NCI-H226 (cell line): ENCODE measurements at places on chromosomes 11 and 22.

- DNase-seq, result no peak
Observed at GRCh38 chr11:125162743-125163142, 1.8 kb upstream of the PKNOX2 start.

DNA sequence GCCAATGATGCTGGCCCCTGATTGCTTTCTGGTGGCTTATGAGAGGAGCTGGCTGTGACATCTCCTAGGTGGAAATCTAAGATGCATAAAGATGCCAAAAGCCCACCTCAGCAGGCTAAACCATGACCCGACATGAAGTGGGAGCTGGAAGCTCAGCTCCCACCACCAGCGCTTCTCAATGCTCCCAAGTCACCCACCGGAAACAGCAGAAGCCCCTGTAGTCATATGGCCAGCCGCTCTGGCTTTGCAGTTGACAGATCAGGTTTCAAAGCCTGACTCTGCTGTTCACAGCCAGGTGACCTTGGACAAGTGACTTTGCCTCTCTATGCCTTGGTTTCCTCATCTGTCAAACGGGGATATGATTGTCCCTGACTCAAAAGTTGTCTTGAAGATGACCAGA, 29.1 kb upstream of the ANO1 start:
- DNase-seq, result no peak

DNA sequence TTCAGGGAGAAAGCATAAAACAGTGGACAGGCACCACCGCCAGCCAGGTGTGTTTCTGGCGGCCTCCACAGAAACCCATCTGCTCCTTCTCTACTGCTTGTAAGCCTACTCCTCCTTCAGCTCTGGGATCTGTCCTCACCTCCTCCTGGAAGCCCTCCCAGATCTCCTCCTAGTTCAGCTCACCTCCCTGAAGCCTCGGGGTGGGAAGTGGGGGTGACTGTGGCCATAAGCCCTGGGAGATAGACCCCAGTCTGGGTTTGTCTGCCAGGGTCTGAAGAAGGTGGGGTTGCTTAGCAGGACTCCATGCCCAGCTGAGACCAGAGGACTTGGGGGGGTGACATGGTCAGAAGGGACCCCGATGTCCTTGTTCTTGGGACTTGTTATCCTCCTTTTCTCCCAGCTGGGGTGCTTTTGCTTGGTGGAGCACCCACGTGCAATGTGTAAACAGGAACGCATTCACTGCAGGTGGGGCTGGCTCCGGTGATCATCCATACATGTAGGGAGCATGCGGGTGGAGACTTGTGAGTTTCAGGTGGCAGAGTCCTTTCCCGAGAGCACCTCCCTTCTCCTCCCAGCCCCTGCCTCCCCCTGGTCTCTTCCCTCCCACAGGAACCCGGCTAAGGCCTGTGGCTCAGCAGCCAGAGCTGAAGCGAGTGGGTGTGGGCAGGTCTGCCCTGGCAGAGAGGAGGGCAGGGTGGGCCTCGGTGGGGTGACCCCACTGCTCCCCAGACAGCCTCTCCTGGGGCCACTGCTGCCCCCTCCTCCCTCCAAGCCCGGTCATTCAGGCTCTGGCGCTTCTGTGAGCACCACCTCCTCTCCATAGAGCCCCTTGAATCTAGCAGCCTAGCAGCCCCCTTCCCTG, 25.9 kb downstream of the MRGPRG start:
- DNase-seq, result no peak

- DNase-seq, result no peak
Observed at GRCh38 chr22:17192186-17192585, 27.0 kb downstream of the ADA2 start.

- peak; percentile 20 for DNase-seq
Observed at GRCh38 chr11:85884581-85885021, 29.4 kb downstream of the CCDC83 start.

GRCh38 chr11:10390375-10390774, 64.7 kb upstream of the AMPD3 start:
- no peak for DNase-seq

DNA sequence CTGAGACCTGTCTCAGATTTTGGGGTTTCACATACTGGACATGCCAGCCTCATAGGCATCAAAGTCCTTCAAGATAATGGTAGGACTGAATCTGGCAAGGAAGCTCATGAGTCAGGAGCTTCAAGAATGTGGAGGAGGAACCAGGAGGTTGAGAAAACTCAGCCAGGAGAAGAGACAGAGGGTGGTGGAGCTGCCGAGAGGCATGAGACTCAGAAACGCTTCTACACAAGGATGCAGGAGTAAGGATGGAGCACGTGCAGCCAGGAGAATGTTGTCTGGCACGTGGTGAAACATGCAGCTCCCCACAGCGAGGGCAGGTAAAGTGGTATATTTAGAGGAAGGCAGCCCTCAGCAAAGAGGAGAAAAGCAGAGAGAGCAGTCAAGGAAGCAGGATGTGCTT, 148.7 kb upstream of the ISX start:
- no peak for DNase-seq

- DNase-seq, result peak; percentile 91
Observed at GRCh38 chr11:28767574-28767973, 659.4 kb downstream of the METTL15 start.

DNA sequence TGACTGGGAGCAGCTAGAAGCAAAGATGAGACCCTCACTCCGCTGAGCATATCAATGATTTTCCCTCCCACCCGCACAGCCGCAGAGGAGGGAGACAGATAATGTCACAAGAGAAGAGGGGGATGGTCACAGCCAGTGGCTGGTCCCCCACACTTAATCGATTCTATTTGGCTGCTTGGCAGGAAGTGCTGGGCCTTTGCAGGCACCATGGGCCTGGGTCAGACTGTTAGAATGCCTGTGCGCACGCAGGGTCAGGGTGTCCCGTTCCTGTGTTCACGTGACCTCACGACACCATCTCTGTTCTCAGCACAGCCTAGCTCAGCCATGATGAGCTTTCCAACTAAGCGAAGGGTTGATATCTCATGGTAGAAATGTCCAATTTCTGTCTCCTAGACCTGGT, 107.0 kb downstream of the MYO18B start:
- no peak for DNase-seq

DNA sequence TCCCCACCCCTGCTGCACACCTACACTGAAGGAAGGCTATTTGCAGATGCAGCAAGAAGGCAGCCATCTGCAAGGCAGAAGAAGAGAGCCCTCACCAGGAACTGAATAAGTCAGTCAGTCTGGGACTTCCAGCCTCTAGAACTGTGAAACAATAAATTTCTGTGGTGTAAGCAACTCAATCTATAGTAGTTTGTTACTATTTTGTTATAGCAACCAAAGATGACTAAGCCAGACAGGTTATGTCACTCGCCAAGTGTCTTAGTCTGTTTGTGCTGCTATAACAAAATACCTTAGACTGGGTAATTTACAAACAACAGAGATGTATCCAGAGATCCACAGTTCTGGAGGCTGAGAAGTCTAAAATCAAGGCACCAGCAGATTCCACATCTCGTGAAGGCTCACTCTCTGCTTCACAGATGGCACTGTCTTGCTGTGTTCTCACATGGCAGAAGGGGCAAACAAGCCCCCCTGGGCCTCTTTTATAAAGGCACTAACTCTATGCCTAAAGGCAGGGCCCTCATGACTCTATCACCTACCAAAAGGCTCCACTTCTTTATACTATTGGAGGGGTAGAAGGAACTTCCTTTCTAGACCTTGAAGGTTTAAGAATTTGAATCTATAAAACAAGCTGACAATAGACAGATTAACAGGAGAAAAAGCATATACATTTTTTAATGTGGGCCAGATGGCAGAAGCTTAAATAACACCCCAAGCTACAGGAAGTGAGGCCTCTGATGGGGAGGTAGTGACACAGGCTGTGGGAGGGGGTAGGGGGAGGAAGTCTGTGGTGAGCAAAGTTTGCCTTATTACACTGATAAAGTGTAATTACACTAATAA, 12.3 kb downstream of the APOL6 start:
- DNase-seq, result no peak

GRCh38 chr11:1356007-1356435, 33.7 kb upstream of the BRSK2 start:
- DNase-seq, result peak; percentile 25

DNA sequence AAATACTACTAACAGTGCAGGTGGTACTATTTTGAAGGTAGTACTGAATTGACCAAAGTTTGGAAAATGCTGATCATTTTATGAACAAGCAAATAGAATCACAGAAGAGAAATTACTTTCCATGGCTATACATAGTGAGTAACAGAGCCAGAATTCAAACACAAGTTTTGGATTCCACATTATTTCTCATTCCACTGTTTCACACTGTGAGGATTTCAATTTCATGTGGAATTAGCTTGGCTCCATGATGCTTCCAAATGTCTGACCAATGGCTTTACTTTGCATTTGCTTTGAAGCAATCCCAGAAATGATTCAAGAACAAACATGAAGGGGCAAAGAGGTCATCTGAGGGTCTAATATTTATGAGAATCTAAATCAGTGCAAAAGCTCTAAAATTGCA, 98.1 kb downstream of the BBOX1 start:
- no peak for DNase-seq

GRCh38 chr11:58060535-58060934, 29.8 kb downstream of the OR6Q1 start:
- DNase-seq, result no peak

DNA sequence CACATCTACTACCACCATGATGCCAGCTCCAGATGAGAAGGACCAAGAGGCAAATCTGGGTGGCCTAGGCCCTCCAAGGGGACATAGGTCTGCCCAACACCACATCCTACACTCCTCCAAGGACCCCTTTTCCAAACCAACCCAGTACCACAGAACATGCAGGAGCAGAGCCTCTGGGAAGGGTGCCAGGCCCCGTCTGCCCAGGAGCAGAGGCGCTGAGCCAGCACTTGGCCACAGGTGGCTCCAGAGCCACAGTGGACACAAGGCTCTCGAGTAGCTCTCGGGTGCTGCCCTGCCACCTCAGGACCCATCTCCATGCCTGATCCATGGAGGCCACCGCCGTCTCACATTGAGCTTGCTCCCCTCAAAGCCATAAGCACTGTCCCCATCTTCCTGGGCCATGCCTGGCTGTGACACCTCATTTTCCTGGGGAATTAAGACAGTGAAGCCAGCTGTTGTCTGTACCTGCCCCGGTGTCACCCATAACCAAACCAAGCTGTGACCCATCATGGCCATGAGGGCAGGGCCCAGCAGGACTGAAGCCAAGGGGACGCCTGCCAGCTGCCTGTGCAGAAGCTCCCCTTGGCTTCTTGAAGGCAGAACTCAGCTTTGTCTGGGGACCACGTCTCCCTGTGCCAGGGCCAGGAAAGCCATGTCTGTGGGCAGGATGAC, 7.4 kb downstream of the MOB2 start:
- no peak for DNase-seq
